Astrocyte of the spinal cord (primary cell): ENCODE measurements at places on chromosomes 6 and 20.

DNA sequence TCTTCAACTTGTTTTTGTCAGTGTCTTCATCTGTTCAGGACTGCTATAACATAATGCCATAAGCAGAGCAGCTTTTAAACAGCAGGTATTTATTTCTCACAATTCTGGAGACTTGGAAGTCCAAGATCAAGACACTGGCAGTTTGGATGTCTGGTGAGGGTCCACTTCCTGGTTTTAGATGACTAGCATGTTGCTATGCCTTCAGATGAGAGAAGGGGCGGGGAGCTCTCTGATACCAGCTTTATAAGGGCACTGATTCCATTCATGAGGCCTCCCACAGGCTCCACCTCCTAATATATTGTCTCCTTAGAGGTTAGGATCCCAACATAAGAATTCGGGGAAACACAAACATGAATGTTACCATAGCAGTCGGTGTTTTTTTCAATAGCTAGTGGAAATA, 52.9 kb downstream of the FAM83B start:
- no peak for DNase-seq

DNA sequence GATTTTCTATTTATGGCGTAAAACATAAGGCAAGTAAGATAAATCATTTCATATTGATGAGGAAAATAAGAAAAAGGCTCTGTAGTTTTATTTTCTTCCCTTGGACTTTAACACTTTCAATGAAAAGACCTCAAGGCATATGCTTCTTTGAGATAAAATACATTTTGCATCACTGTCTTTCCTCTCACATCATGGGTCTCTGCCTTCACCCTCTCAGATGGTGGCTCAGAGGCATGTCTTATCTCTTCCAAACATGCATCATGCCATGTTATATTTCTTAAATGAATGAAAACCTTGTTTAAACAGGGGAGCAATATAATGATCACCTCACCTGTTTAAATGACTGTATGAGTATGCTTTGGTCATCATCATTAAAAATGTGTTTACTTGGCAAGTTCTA, 59.3 kb downstream of the PRL start:
- DNase-seq = no peak

- no peak for DNase-seq
Measured at GRCh38 chr20:11246251-11246775, 572.5 kb upstream of the JAG1 start.

DNA sequence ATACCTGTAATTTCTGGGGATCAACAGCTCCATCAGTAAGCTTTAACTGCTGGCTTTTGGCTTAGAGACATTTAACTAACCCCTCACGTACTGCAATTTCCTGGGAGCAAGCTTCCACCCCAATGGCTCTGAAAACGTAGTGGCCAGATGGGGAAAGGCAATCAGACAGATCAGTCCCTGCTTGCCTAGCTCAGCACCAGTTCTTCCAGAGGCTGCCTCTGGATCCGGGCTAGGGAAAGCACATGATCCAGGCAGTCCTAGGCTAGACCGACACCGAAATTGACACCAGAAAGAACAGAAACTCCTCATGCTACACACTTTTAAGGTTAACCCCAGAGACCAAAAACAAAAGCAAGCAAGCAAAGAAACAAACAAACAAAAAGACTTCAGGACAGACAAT, 13.3 kb downstream of the PREP start:
- no peak for DNase-seq
